ENCODE measurements at places on chromosomes 11 and 22.

DNA sequence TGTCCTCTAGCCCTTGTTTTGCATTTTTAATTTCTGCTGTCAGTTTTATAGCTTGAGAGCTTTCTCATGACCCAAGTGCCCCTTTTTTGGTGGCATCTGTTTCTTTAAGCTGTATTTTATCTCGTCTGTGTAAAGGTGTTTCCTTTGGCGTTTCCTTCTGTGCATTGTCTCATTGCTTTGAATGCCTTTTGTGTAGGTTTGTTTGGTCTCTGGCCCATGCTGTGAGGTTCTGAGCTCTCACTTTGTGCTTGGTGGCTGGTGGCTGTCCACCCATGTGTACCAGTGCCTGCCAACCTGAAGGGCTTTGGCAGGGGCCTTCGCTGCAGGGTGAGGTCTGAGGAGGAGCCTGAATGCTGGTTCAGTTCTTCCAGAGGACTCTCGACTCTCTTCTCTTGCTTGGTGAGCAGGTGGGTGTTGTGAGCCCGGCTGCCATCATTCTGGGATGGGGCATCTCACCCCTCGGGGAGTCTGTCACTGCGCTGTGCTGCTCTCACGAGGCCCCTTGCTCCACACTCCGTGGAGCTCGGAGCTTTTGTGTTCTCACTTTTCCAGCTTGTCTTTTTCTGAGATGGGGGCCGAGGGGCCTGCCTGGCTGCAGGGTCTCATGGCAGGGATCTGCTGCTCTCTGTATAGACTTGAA is 14.9 kb downstream of the AP2A2 start:
- no peak for DNase-seq

GRCh38 chr11:87832211-87832610 is 343.0 kb downstream of the RAB38 start:
- DNase-seq = no peak

- DNase-seq = peak; percentile 38
Measured at GRCh38 chr22:46542011-46542985, 4.9 kb upstream of the CELSR1 start.

DNA sequence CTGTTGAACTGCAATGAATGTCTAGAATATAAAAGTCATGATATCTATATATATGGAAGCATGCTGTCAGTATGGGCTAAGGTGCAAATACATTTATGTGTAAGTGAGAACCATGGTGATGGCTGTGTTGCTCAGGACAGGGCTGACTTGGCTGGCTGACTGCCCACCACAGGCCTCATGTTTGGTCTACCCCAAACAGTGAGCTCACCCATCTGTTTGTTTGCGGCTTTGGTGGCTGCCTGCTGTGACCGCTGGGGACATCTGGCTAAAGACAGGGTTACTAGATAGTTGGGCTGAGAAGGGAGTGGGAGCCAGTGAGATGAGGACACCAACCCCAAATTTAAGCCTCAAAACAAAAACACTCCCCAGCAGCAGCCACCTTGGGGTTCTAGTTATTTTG is 6.3 kb downstream of the CD44 start:
- no peak for DNase-seq

DNA sequence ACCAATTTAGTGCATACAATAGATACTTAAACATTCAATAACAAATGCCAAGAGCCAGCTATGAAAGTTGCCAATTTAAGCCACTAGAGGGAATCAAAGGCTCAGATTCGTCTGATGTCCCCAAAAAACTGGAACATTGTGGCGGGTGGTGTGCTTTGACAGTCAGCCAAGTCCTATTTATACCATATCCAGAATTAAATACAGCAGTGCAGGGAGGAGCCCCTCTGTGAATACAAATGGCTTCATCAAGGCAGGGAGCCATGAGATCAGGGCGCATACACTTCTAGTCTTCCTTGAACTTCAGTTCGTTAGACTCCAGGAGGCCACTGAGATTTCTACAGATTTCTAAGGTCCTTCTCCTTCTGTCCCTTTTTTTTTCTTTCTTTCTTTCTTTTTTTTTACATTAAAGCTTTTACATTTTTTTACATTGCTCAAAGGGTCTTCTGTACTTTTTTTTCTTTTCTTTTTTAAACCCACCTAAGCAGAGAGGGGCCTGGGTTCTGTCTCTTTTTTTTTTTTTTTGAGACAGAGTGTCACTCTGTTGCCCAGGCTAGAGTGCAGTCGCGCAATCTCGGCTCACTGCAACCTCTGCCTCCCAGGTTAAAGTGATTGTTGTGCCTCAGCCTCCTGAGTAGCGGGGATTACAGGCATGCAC is 41.5 kb upstream of the HSPA8 start:
- DNase-seq = no peak

DNA sequence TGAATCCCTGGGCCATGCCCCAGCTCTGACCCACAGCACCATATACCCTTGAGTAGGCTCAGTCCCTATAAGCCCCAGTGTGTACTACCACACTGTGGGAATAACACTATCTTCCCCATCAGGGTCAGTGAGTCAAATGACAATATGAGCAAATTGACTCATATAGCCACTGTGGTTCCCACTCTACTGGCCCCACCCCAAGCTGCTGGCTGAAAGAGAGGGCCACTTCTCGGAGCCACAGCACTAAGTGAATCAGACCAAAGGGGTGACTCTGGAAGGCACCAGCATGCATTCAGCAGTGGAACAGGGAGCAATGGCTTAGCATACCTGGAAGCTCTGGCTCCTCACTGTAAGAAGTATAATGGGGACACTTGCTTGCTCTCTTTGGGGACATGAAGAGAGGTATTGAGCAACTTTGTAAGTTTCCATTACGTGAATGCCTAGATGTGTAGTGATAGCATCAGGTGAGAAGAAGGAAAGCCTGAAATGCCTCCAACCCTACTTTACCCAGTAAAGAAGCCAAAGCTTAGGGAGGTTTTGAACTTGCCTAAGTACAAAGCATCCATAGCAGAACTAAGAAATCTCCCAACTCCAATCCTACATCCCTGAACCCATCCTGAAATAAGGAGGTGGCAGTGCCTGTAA is 13.5 kb downstream of the CD59 start:
- DNase-seq = no peak

GRCh38 chr11:111531687-111532364 is 8.7 kb upstream of the LAYN start:
- DNase-seq = peak; percentile 38

DNA sequence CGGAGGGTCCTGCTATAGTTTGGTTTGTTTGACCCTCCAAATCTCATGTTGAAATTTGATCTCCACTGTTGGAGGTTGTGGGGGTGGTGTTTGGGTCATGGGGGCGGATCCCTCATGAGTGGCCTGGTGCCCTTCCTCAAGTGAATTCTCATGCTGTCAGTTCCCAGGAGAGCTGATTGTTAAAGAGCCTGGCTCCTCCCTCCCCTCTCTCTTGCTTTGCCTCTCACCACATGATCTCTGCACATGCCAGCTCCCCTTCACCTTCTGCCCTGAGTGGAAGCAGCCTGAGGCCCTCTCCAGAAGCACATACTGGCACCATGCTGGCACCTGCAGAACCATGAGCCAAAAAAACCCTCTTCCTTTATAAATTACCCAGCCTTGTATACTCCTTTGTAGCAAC is 7.1 kb downstream of the TSPAN18 start:
- no peak for DNase-seq

- no peak for DNase-seq
Measured at GRCh38 chr11:619628-620050, 3.9 kb upstream of the IRF7 start.

GRCh38 chr22:44424867-44425693 is 73.0 kb downstream of the RTL6 start:
- no peak for DNase-seq

DNA sequence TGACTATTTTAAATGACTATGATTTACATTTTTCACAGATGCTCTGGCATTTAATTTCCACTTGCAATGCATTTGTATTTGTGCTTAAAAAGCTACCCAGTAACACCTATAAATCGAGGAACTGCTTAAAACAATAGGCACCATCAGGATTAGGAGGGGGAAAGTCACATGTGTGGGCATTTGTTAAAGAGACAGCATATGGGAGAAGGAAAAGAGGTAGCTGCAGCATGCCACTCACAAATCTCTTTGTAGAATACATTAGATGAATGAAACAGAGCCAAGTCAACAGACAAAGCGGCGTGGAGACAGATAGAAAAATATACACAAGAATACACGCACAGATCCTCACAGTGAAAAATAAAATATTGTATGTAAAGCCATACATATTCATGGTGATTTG is 228.0 kb downstream of the CADM1 start:
- DNase-seq = no peak
